ENCODE measurements at places on chromosomes 3 and 15. TPM values are rescaled to one million over a fixed set of nuclear protein-coding genes. Genes with fewer than 3 reads are reported as not detected.

DNA sequence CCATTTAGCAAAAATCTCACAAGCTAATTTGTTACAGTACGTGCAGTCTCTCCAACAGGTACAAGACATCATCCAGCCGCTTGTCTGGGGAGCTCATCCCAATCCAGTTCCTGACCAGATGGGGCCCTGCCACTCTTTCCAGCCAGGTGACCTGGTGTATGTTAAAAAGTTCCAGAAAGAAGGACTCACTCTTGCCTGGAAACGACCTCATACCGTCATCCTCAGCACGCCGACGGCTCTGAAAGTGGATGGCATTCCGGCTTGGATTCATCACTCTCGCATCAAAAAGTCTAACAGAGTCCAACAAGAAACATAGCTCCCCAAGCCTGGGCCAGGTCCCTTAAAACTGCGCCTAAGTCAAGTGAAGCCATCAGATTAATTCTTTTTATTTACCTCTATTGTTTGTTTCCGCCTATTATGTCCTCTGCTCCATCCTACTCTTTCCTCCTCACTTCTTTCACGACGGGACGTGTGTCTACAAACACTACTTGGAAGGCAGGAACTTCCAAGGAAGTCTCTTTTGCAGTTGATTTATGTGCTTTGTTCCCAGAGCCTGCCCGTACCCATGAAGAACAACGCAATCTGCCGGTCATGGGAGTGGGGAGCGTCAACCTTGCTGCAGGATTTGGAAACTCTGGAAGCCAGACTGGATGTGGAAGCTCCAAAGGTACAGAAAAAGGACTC lies 37.5 kb downstream of the ZBTB11 start:
- no peaks in the 10 kb centered on the region for H3K27me3 ChIP-seq
- H3K27ac ChIP-seq: no peak overlapping the region
- H3K4me1 ChIP-seq: peaks cover 15% of the 10 kb centered on the region
- H3K36me3 ChIP-seq: no peaks in the 10 kb centered on the region

- no peak overlapping the region for H3K4me3 ChIP-seq
- H3K36me3 ChIP-seq: no peaks in the 10 kb centered on the region
- no peaks in the 10 kb centered on the region for H3K4me1 ChIP-seq
- H3K27ac ChIP-seq: no peak overlapping the region
Observed at GRCh38 chr3:32026593-32026992, 45.0 kb downstream of the ZNF860 start.

DNA sequence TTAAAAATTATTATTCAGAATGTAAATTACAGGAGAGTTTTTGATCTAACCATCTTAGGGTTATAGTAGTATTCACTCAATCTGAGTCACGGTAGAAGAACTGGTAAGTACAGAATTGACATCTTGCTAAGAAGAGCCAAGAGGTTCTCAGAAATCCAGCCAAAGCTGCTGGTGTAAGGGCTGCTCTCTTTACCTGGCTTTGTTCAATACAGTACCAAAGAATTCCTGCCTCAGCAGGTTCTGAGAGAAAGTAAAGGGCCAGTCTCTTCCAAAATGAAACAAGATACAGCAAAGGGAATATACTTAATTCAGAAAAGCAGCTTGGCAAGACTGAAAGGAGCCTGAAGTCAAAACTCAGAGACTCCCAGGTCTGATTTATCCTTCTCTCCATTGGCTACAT lies 193.1 kb downstream of the TNIK start:
- H3K4me1 ChIP-seq: peaks cover 81% of the 10 kb centered on the region
- H3K27ac ChIP-seq: peak overlapping the region; percentile 58
- peak; percentile 23 for DNase-seq
- no peak overlapping the region for H3K4me3 ChIP-seq
- H3K36me3 ChIP-seq: peaks cover 8% of the 10 kb centered on the region
- H3K27me3 ChIP-seq: no peaks in the 10 kb centered on the region

DNA sequence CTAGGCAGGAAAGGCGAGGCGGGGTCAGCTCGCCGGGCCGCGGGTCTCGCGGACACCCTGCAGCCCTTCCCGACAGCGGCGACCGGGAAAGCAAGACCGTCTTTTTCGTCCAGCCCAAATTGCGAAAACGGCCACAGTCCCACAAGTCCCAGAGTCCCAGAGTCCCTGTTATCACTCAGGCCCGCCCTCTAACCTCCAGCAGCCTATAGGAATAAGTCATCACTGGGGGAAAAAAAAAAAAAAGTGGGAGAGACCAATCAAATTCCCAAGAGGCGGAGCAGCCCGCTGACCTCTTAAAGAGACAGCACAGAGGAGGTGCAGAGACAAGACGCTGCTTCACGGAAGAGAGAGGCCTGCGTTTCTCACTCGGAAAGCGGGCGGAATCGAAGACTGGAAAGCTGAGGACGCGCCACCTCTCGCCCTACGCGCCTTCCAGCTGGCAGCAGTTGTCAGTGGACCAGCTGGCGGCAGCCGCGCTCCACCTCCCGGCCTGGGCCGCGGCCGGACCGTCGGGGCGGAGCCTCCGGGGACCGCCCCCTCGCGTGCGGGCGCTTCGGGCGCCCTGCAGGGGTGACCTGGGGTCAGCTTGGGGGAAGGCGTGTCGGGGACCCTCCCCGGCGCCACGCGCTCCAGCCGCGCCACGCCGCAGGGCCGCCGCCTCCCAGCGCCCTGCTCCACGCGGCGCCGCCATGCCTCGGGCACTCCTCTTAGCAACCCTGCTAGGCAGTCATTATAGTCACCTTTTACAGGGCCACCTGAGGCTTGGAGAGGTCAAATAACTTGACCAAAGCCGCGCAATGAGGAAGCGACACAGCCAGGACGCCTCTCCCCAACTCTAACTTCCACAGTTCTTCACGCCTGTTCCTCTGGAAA lies at the start of gene TPRA1:
Gene TPRA1 (minus strand): TSS at position 141 of the 873 bp plus-strand sequence. CDS start 10,587 bp downstream, outside the sequence.
- H3K4me3 ChIP-seq: peak within 1 kb of the TSS; percentile 84
- H3K27me3 ChIP-seq: no peaks in the 10 kb centered on the region
- peaks cover 25% of the 10 kb centered on the region for H3K4me1 ChIP-seq
- H3K27ac ChIP-seq: peak within 1 kb of the TSS; percentile 96

Gene RHOV
- total RNA-seq: 0.25 TPM

Gene CD276
- total RNA-seq: 2.6 TPM

Gene AMIGO3
- total RNA-seq: not detected

Gene ATP8B4
- 5.0 TPM for total RNA-seq
